ENCODE measurements at places on chromosomes 13 and 19.

- no peak for DNase-seq
Observed at GRCh38 chr19:5268801-5269200, 71.8 kb downstream of the PTPRS start.

DNA sequence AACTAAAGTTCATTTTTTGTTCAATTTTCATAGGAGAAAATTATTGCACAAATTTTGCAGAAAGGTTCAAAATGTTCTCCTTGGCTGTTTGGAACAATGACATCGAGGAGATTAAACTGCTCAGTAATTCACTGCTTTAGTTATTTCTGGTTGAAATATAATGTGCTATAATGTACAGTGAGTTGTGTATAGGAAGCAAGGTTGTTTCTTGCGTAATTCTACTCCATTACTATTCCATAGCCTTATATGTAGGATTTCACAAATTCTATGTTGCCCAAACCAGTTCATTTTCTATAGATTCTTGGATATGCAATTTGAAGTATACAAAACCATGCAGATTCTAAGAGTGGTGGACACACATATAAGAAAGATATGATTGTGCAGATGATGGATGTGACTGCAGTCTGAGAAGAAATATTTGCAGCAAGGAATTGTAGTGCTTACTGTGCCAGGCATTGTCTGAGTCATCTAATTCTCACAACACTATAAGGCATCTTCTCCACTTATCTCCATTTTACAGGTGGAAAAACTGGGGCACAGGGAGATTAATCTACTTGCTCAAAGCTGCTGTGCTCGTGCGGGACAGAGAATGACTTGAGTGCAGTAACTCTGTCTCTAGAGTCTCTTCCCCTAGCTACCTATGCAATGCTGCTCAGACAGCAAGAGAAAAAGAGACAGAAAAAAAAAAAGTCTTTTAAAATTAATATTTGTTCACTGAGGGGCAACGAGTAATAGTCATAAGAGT, 515.5 kb downstream of the MYO16 start:
- DNase-seq = no peak

- DNase-seq = no peak
Observed at GRCh38 chr13:29935309-29935981, 85.0 kb upstream of the UBL3 start.

- DNase-seq = peak; percentile 93
Observed at GRCh38 chr19:55454787-55455243, 6.6 kb downstream of the ISOC2 start.

GRCh38 chr13:96499656-96500055, 409.7 kb downstream of the HS6ST3 start:
- no peak for DNase-seq

- no peak for DNase-seq
Observed at GRCh38 chr13:93325303-93326233, 99.0 kb downstream of the GPC6 start.

GRCh38 chr13:99053636-99054233, 75.9 kb upstream of the DOCK9 start:
- no peak for DNase-seq

DNA sequence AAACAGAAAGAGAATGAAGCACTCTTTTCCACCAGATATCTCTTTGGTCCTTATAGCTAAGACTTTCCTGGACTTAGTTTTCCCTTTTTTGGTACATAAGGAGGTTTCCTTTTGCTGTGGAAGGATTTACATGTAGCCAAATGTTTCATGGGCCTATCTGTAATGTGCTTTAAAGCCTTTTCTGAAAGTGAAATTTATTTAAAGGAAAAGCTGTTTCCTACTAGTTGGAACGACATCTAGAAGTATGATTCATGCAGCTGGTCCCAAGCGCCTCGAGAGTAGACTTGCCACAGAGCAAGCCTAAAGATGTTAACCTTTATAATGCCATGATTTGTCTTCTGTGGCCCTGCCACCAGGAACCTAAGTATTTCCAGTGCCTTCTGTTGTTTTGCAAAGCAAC, 390.3 kb downstream of the DLEU7 start:
- no peak for DNase-seq

- peak; percentile 20 for DNase-seq
Observed at GRCh38 chr13:79782541-79783205, 301.7 kb downstream of the NDFIP2 start.

DNA sequence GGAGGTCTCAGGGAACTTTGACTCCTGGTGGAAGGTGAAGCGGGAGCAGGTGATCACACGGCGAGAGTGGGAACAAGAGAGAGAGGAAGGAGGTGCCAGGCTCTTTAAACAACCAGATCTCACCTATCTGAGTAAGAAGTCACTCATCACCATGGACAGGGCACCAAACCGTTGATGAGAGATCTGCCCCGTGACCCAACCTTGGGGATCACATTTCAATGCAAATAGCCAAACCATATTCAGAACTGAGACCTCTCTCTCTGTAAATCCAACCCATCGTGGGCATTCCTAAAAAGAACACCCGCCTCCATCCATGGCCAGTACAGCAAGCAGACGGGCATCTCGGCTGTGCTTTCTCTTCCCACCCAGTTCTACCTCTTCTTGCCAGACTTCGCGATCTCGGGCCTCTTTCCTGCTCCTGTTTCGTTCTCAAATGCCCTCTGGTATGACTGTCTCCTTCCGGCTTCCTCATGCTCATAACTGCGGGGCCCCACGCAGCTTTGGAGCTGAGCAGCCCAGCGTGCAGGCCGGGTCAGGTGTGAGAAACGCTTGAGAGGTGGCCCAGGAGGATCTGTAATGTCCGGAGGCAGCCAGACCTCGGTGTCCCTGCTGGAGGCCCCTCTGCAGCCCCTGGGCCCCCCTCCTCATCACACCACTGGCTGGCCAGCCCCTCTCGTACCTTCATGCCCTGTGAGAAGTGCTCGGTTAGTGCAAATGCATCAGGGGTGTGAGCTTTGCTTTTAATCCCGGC, 97.0 kb upstream of the GPR183 start:
- no peak for DNase-seq

DNA sequence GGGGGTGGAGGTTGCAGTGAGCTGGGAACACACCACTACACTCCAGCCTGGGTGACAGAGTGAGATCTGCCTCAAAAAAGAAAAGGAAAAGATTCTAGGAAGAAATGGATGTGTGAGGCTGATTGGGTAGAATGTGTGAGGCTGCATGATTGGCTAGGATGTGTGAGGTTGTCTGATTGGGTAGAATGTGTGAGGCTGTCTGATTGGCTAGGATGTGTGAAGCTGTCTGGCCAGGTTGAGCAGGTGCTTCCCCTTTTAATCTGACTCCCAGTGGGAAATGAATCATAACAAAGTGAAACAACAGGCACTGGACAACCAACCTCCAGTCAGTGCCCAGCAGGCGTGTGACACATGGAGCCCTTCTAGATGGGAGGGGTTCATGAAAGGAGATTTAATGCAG, 14.7 kb downstream of the C13orf46 start:
- no peak for DNase-seq

DNA sequence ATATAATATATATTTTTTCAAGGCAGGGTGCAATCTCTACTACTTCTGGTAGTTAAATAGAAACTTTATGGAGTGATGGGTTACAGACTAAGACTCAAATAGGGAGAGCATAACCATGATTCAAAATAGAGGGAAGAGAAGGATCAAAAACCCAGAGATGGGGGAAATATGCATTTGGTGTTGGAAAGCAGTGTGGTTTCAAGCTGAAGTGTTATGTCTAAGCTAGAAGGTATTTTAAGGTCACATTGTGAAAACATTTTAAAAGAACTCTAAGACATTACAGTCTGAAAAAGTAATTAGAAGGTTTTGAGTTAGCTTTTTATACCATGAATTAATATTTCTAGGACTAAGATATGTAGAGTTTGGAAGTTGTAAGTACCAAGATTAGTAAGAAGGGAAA, 2741.4 kb downstream of the PCDH9 start:
- DNase-seq = no peak

DNA sequence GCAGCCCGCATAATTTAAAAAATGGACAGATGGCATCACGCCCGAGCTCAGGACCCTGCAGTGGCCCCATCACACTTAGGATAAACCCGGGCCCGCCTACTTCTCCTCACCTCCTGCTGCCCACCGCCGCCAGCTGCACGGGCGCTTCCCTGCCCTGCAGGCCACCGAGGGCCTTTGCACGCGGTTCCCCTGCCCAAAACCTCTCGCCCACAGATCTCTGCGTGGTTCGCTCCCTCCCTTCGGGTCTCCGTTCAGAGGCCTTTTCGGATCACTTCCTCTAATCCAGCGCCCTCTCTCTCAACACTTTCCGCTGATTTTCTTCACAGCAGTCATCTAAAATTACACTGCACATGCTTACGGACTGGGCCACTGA, 1.8 kb downstream of the SHISA7 start:
- no peak for DNase-seq

- no peak for DNase-seq
Observed at GRCh38 chr13:98492335-98493041, 84.4 kb downstream of the STK24 start.

DNA sequence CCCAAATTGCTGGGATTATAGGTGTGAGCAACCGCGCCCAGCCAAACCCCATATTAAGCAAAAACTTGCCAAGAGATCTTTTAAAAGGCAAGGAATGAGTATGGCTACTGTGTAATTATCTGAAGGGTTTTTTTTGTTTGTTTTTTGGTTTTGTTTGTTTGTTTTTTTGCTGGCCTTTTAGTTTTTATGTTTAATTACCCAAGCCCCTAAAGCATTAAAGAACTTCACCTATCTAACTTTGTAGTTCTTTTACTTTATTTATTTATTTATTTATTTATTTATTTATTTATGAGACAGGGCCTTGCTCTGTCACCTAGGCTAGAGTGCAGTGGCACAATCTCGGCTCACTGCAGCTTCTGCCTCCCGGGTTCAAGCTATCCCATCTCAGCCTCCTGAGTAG, 40.3 kb upstream of the GARRE1 start:
- DNase-seq = no peak

- DNase-seq = peak; percentile 93
Observed at GRCh38 chr19:42386974-42387707, 3.0 kb downstream of the CNFN start.

DNA sequence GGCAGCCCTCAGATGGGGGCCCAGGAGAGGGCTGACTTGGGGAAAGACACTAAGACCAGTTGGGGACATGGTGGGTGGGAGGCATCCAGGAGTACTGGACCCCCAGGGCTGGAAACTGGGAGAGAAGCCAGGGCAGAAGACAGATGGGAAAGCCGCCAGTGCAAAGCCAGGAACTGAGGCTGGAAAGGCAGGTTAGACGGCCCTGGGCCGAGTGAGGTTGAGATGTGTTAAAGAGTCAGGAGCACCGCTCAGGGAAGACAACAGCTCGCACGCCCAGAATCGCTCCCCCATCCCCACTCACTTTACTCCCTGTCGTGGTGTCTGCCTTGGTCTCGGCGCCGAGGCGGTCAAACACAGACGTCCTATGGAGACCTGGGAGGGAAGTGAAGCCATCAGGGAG, 24.5 kb downstream of the C19orf47 start:
- DNase-seq = no peak

DNA sequence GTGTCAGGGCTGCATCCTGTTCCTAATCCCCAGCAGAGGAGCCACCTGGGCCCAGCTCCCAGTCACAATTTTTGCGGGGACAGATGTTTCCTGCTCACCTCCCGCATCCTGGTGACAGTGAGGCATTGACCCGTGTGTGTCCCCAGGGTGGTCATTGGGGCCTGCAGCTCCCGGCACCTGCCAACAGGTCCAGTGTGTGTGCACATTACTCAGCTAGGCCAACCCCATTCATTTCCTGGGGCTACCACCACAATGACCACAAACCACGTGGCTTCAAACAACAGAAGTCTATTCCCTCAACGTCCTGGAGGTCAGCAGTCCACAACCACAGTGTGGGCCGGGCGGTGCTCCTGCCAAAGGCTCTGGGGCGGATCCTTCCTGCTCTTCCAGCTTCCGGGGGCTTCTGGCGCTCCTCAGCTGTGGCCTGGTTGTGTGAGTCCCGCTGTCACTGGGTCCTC, 11.9 kb upstream of the F2RL3 start:
- no peak for DNase-seq

DNA sequence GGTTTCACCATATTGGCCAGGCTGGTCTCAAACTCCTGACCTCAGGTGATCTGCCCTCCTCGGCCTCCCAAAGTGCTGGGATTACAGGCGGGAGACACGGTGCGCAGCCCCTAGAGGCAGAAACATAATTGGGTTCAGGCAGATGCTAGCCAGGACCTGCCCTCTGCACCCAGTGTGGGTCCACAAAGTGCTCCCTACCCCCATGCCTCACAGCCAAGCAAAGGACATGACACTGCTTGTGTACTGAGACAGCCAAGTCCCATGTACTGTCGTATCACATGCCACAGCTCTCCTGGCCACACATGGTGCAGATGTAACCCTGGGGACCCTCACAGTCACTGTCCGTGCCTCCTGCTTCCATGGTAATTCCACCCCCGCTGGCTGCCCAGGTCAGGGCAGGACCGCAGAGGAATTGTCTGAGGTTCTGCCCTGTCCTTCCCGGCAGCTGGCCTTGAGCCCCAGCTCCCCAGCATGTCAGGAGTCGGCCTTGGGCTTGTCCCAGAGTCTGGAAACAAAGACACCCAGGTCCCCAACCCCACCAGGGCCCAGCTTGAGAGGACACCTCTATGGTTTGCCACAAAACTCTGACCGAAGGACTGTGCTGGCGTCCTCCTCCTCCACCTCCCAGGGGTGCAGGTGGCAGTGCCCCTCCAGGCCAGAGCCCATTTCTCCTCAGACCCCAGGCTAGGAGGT, 7.6 kb downstream of the PRR36 start:
- DNase-seq = no peak

GRCh38 chr19:55912916-55913315, 19.2 kb downstream of the NLRP13 start:
- DNase-seq = no peak

GRCh38 chr13:45674908-45675307, 27.2 kb upstream of the CBY2 start:
- no peak for DNase-seq

GRCh38 chr13:98261165-98261702, 84.2 kb upstream of the RNF113B start:
- no peak for DNase-seq

- no peak for DNase-seq
Observed at GRCh38 chr13:75469047-75469446, 12.9 kb downstream of the TBC1D4 start.

DNA sequence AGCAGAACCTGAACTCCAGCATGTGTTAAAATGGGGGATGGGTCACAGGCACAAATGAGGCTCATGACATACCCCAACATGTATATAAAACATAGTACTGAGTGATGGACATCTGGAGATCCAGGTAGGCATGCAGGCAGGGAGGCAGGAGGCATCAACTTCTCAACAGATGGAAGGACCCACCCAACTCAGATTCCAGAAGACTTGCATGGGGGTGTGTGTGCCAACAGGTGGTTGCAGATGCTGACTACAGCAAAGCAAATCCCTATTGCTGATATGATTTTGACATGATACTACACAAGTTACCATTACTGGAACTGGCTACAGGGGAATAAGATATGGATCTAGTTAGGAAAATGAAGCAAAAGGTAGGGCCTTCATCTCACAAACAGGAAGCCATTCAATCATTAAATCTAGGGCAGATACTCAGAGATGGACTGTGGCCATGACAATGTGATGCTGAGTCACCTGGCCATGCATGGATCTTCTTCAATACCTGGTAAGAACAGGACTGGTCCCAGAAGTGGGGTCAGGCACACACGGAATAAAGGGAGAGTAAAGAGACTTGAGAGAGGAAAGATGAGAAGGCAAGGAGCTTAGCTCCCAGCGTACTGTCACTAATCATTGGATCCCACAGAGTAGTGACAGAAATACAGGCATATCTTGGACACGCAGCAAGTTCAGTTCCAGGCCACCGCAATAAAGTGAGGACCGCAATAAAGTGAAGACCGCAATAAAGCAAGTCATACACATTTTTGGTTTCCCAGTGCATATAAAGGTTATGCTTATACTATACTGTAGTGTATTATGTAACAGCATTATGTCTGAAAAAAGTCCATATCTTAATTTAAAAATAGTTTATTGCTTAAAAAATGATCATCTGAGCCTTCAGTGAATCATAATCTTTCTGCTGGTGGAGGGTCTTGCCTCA, 91.3 kb downstream of the USP12 start:
- no peak for DNase-seq
